LHCN-M2 (cell line): ENCODE measurements at places on chromosomes 6 and 20.

- DNase-seq, result peak; percentile 17
These were observed 162.7 kb downstream of the CDK19 start for GRCh38 chr6:110652520-110652919.

DNA sequence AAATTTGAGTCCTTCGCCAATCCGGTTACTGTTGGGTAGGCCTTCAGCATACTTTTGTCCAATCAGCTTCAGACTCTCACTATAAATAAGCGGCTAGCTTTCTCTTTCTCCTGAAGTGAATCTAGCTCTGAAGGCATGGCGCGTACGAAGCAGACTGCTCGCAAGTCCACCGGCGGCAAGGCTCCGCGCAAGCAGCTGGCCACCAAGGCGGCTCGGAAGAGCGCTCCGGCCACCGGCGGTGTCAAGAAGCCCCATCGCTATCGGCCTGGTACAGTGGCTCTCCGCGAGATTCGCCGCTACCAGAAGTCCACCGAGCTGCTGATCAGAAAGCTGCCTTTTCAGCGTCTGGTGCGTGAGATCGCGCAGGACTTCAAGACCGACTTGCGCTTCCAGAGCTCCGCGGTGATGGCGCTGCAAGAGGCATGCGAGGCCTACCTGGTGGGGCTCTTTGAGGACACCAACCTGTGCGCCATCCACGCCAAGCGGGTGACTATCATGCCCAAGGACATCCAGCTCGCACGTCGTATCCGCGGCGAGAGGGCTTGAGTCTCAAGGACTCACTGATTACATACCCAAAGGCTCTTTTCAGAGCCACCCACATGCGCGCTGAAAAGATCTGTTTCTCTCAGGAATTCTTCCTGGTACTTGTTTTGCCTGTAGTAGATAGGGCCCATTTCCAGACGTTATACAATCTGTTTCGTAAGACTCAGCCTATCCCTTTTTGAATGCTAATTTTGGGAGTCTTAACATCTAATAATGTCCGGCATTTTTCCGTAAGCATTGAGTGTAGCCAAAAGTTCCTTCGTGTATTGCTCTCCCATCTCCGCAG lies 102.0 kb downstream of the OR2B2 start:
- DNase-seq, result peak; percentile 96

GRCh38 chr6:25220857-25221256 lies 58.3 kb upstream of the CARMIL1 start:
- no peak for DNase-seq

GRCh38 chr6:23213193-23213592 lies 643.8 kb downstream of the HDGFL1 start:
- DNase-seq, result peak; percentile 44

GRCh38 chr6:166206066-166206465 lies 38.4 kb upstream of the TBXT start:
- no peak for DNase-seq

- DNase-seq, result no peak
These were observed 45.4 kb downstream of the RPF2 start for GRCh38 chr6:111027219-111027618.

DNA sequence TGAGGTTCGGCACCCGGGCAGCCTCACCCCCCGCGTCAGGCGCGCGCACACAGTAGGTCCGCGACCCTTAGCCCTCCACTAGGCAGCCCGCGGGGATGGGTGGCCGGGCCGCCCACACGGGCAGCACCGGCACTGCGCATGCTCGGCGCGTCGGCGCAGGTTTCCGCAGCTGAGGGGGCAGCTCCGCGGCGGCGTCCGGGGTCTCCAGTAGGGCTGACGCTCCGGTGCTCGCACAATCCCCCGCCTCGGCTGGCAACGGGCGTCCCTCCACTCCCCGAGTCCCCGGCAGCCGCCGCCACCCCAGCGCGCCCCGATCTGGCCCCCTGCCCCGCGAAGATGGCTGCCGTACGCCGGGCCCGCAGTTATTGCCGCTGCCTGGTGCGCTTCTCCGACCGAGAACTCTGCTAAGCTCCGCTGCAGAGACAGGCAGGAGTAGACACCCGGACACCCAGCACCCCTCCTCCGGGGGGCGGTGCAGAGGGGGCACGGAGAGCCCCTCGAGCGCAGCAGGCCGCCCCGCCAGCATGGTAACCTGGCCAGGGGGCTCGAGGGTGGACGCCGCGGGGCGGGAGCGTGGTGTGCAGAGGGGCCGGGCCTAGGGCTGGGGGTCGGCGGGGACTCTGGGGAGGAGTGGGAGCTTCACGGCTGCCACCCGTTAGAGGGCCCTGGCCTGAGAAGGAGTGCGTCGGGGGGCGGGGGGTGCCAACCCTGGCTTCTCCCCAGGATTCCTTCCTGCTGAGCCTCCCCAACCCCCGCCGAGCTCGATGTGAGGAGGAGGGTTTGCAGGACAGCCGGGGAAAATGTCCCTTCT lies at the start of gene FBXO9:
FBXO9 (plus strand) TSS at position 139 of the 811 bp plus-strand sequence; CDS start at position 525, 386 bp downstream.
- DNase-seq, result no peak

DNA sequence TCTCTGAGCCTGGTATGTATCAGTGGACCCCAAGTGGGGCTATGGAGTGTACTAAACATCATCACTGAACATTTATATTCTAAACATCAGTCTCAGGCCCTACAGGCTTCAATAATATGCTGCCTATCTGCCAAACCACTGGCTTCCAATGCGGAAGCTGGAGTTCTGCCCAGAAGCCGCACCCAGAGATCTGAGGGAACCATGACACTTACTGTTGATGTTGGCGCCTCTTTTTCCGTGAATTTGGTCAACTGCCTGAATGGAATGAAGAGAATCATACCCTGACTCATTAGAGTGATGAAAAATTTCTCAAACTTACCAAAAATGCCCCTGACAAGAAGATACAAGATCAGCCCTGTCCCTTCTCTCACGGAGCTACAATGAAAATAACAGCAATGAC lies 66.2 kb downstream of the SLC22A23 start:
- peak; percentile 98 for DNase-seq

DNA sequence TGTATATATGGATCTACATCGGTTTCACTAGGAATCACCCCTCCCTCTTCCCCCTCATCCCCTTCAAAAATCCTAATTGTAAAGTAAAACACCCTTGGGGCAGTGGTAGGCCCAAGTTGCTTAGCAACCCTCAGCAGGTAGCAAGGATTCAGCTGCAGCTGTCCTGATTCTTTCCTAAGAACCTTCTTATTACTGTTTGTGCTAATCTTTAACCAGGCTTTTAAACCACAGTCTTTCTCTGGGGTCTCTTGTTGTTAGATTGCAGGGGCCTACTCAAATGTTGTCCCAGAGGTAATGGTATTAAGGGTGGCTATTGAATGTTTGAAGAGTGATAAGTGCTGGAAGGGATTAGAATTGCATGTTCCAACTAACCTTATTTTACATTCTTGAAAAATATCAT lies 46.4 kb downstream of the PRL start:
- DNase-seq, result peak; percentile 50

DNA sequence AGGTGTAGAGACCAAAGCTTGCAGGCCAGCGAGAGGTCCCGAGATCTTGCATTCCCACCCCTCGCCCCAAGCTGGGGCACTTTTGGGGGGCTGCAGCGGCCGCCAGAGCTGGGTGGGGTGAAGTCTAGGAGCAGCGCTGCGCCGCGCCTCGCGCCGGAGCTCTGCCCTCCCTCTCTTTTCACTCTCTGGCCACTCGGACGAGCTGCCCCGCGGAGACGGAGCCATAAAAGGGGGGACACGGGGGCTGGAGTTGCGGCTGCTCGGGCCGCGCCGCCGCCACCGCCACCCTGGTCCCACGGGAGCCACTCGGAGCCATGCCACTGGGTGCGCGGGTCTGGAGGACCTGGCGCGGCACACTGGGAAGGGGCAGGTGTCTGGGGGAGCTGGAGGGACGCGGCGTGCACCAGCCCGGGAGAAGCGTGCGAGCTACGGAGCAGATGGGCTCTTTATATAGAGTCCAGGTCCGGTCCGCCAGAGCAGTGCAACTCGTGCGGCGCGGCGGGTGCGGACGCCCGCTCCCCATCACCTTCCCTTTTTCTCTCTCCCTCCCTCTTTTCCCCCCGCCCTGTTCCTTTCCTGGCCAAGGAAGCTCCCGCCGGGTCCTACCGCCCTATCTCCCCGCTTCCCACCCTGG lies 687 bp upstream of the HTR1B start:
- no peak for DNase-seq

DNA sequence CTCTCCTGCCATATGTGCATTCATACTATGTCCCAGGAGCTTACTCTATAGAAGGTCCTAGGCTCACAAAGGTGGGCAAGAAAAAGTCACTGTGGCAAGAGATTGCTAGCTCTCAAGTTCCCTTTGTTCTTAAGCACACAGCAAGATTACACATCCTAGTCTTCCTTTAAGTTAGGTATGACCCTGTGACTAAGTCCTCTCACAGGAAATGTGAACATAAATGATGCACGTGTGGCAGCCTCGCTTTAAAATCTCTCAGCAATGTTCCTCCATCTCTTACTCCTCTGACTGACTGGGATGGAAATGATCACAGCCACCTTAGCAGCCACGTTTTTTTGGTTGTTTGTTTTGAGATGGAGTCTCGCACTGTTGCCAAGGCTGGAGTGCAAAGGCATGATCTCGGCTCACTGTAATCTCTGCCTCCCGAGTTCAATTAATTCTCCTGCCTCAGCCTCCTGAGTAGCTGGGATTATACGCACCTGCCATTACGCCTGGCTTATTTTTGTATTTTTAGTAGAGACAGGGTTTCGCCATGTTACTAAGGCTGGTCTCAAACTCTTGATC lies 35.7 kb upstream of the HAO1 start:
- no peak for DNase-seq

DNA sequence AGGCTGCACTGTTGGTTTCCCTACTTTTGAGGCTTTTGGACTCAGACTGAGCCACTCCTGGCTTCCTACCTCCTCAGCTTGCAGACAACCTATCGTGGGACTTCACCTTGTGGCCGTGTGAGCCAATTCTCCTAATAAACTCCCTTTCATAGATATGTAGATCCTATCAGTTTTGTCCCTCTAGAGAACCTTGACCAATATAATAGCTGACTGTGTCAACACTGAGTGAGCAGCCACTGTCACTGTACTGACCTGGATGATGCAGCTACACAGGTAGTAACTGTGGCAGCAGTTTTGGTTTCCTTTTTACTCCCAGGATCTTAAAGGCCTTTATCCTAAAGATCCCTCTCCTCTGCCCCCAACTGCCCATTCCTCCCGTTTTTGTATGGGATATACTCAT lies 70.2 kb downstream of the SLC22A3 start:
- no peak for DNase-seq

DNA sequence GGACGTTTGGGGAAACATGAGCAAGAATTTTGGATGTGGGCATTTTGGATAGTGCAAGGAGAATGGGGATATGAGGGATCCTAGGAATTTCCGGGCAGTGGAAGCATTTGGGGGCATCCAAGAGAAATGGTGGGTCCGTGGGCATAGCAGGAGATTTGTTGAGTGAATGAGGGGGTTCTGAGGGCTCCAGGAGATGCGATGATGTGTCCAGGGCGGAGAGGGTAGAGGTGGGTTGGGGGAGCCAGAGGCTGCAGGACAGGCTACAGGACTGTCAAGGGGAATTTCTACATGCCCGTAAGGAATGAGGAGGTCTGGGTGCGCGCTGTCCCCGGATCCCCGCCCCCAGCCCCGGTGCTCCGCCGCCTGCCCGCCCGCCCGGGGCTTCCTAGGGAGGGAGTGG lies 364 bp downstream of the FRS3 start:
- no peak for DNase-seq

- no peak for DNase-seq
These were observed 443.0 kb downstream of the PKHD1 start for GRCh38 chr6:51644426-51644825.

DNA sequence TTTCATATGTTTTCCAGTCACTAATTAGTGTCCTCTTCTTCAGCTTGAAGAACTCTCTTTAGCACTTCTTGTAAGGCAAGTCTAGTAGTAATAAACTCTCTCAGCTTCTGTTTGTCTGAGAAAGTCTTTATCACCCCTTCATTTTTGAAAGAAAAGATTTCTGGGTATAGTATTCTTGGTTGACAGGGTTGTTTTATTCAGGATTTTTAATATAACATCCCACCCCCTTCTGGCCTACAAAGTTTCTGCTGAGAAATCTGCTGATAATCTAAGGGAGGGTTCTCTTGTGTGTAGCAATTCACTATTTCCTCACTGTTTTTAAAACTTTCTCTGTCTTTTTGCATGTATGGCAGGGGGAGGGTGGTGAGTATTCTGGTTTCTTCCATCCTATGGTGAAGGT lies 9.6 kb upstream of the WFDC11 start:
- DNase-seq, result no peak

GRCh38 chr20:56439771-56440291 lies 27.8 kb downstream of the CASS4 start:
- DNase-seq, result peak; percentile 97

DNA sequence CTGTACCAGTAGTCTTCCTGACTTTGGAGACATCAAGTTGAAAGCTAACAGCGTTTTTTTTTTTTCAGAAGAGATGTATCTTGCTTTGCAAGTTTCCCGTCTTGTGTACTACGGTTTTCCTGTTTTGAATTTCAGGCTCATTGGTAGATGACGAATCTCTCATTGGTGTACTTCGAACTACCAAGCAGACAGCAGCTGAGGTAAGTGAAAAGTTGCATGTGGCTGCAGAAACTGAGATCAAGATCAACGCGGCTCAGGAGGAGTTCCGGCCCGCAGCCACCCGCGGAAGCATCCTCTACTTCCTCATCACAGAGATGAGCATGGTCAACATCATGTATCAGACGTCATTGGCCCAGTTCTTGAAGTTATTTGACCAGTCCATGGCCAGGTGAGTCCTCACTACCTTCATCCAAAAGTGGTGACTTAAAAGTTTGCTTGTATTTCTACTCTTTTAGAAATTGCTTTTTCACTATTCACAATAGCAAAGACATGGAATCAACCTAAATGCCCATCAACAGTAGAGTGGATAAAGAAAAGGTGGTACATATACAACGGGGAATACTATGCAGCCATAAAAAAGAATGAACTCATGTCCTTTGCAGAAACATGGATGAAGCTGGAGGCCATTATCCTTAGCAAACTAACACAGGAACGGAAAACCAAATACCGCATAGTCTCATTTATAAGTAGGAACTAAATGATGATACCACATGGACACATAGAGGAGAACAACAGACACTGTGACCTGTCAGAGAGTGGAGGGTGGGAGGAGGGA lies 110.6 kb upstream of the GLP1R start:
- no peak for DNase-seq

DNA sequence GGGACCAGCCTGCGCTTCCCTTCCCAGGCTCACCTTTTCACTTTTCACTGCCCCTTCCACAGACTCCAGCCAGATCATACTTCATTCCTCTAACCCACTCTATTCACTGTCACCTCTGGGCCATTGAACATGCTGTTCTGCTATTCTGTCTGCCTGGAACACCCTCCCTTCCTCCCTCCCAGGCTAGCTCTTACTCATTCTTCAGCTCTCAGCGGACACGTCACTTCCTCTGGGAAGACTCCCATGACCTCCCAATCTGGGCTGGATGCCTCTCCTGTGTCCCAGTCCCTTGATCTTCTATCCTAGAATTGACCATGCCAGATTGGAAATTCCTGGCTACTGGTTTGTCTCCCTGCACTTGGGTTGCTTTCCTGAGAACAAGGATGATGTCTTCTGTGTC lies 5.0 kb downstream of the SLC12A5 start:
- no peak for DNase-seq

GRCh38 chr6:168979254-168979653 lies 274.4 kb downstream of the THBS2 start:
- DNase-seq, result no peak
